ENCODE measurements at places on chromosomes 5 and 9.

- no peak for DNase-seq
Observed at GRCh38 chr5:75509546-75509945, 1.9 kb downstream of the CERT1 start.

- DNase-seq = no peak
Observed at GRCh38 chr5:154221371-154221896, 30.9 kb downstream of the GALNT10 start.

DNA sequence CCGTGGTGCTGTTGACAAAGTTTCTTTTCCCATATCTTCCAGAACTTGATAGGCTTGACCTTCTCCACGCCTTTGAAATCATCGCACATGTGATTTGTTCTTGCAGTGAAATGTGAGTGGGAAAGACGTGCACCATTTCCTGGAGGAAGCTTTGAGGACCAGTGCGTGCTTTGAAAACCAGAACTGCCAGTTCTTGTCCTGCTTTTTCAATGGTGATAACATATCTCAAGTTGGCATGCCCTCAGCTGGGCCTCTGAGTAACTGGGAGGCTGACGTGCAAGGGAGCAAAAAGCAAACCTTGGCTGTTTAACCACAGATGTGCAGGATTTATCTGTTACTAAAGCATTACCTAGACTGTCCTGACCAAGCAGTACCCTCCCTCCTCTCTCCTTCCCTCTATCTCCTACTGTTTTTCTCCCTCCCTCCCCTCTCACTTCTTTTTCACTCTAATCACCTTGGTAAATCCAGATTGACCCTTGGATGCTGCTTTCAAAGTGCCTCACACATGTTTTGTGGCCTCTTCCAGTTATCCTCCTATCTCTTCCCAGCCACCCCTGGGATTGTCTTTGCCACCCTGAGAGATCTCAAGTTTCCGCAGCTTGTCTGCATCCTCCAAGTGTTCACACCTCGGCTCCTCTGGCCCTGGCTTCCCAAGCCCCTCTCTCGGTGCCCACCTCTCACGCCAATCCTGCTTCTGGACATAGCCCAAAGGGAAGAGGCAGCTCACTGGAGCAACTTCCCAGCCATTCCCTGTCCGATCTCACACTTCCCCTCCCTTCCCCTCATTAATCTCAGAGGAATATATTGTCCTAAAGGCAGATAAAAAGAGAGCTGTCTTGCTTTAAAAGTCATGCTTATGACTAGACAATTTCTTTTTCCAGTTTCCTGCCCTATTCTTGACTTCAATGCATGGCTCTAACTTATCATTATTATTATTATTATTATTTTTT is 198.3 kb downstream of the ERCC6L2 start:
- no peak for DNase-seq

DNA sequence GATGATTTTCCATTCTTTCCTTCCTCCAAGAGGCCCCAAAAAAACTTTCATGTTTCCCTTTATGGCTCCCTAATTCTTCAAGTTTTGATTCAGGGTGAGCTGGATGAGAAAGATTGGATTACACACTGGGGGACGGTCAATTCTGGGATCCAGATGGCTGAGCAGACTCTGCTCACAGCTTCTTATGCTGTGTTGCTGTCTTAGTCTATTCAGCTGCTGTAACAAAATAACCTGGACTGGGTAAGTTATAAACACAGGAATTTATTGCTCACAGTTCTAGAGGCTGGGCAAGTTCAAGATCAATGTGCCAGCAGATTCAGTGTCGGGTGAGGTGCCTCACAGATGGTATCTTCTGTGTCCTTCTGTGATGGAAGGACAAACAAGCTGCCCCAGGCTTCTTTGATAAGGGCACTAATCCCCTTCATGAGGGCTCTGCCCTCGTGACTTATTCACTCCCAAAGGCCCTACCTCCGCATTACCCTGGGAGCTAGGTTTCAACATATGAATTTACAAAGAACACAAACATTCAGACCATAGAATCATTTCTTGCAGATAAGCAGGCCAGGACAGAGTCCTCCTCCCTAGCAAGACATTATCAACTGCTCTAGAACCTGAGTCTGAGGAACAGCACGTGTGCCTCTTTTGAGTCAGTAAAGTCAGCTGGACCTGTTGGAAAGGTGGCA is 23.1 kb upstream of the SMAD5 start:
- no peak for DNase-seq

DNA sequence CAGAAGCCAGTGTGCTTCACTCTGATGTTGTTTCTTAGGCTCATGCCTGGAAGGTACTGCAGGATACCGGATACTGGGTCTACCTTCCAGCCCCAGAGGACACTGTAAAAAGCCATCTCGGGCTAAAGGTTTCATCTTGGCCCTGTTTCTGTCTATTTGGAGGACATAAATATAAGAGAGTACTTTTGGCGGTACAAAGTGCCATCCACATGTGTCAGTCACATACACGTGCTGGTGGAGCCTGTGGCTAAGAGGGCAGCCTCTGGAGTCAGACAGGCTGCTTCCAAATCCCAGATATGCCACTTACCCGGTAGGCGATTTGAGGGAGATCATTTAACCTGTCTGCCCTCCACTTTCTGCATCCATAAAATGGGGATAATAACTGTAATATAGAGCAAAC is 160.4 kb downstream of the NR3C1 start:
- no peak for DNase-seq

DNA sequence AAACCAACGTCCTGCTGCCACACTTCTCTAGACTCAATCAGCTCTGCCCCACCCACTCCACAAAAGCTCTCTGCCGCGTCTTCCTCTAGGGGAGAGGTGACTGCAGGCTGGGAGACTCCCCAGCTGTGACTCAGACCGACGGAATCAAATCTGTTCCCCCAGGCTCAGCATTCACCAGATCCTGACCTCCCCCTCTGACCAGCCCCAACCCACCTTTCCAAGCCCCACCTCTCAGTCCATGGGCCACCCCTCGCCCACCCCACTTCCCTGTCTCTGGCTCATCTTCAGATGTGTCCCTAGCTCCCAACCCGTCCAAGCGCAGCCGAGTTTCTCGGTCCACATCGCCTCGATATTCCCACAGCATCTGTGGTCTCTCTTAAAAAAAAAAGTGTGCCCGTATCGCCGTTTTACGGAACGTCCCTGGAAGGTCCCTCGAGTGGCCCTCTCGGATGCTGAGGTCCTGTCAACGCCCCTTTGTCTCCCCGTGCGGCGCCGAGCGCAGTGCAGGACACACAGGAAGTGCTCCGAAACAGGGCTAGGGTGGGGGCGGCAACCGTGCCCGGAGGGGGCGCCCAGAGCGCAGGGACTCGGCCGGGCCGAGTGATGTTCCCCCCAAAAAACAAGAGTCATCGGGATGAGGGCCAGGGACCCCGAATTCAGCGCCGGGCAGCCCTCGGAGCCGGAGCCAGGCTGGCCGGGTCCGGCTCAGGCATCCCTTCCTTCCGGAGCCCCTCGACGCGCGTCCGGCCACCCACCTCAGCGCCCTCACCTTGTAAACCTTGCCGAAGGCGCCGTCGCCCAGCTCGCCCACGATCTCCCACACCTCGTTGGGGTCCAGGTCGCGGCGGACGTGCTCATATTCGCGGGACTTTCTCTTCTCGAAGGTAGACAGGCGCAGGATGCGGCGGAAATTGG is 649 bp downstream of the STK10 start:
- no peak for DNase-seq

DNA sequence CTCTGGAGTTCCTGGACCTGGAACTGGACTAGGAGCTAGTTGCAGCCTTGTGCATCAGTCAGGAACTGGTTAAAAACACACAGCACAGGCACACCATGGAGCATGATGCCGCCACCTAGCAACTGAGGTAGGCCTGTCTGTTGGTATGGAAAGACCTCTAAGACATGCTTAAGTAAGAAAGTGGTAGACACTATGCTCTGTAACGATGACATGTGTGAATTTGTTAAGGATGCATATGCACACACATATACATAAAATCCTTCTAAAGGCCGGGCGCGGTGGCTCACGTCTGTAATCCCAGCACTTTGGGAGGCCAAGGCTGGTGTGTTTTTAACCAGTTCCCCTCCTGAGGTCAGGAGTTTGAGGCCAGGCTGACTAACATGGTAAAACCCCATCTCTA is 136.9 kb upstream of the RASEF start:
- DNase-seq = no peak

Data from NCI-H1930 (cell line).